Activated naive CD4-positive, alpha-beta T cell (primary cell): ENCODE measurements at places on chromosomes 1 and 21.

DNA sequence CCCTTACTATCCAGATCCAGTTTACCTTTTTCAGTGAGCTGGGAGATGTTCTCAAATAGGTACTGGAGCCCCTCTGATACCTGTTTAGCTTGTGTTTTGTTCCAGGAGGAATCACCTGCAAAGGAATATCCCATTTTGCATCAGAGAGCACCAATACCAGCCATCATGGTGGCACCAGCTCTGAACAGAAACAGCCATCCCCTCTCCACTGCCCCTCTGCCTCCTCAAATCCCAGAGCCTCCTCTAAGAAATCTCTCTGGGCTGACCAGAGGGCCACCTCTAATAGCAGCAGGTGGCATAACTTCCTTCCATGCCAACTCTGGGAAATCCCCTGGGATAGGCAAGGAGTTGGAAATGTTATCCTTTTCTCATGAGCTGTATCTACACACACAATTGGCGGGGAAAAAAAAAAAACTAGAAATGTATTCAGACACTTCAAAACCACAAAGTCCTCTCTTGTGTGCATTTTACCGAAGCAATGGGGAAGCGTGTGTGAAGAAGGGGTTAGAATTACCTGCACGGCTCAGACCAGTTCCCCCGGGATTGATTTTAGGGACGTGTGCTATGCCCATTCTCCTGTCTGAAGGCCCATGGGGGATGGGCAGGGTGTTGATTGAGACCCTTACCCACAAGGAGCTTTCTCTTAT is 2.4 kb downstream of the PGLYRP4 start:
- no peak for DNase-seq

DNA sequence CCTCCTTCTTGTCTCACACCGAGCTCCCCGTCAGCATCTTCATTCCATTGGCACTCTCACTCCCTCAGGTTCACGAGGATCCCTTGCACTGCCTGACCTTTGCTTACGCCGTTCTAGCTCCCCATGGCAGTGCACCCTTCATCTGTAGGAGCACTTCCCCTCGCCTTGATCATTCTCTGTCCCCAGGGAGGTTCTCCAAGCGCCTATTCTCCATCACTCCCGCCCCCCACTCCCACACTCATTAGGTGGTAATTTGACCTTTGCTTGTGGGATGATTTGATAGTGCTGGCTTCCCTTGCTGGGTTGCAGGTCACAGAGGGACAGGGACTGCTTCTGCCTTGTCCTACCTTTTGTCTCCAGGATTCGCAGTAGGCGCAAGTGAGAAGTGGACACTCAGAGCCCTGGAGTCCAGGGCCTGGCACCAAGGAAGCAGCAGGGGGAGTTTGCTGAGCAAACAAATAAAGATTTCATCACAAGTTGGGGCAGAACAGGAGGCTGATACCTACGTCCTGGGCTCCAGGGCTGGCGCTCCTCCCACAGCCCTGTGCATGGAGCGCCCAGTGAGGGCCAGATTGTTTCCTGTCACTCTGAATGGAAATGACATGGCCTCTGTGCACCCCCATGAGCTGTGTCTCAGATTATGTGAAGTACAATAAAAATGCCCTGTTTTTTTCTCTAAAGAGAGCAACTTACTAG is 82.0 kb upstream of the RUNX3 start:
- DNase-seq: no peak

DNA sequence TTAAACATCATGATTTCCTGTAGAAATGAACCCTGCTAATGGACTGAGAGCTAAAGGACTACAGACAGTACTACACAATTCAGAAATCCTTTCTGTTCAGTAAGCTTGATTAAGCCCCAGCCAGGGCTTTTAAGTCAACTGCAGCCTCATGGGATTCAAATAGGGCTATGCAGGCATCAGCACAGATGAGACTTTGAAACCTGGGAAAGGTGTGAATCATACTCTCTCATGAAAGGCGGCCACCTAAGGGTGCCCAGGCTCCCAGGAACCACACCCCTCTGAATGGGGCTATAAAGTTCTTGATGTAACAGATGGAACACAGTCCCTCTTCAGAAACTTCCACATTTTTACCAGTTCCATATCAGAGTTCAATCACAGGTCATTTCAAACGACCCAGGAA is 7.6 kb downstream of the SIPA1L2 start:
- DNase-seq: no peak

- DNase-seq: no peak
Measured at GRCh38 chr1:65668368-65668767, 124.3 kb upstream of the PDE4B start.

DNA sequence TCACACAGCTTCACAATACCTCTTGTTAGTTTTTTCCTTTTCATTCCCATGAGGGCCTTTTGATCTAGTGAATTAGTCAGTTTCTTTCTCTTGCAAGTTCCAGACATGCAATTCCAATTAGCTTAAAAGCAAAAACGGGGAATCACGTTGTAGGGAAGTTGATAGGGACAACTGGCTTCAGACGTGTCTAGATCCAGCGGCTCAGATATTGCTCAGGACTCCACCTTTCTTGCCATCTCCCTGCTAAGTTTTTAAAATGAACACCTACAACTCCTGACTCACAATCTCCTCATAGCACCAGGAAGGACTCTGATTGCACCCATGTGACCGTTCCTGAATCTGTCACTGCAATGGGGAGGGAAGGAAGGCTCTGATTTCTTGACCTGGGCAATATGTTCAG is 63.8 kb upstream of the ARHGAP29 start:
- DNase-seq: no peak

GRCh38 chr1:36934061-36934460 is 100.3 kb downstream of the GRIK3 start:
- DNase-seq: no peak

DNA sequence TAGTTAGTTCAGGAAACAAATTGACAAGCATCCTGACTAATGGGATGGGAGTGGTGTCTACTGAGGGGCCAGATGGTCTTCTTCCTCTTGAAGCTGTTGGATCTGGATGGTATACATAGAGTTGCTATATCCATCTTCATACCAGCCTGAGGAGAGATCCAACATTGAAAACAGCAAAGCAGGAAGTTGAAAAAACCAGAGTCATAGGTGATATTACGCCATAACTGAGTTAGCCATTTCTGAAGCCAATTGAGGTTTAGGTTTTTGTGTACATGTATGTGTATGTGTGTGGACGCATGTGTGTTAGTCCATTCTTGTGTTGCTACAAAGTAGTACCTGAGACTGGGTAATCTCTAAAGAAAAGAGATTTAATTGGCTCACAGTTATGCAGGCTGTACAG is 2.3 kb upstream of the TSPAN2 start:
- no peak for DNase-seq
